ENCODE measurements at places on chromosomes 1 and 21.
A peak's percentile ranks its signal among the peaks of the same experiment; 100 is the strongest.

GRCh38 chr1:109161858-109162606, 48.1 kb downstream of the ELAPOR1 start:
- H3K4me3 ChIP-seq = no peak overlapping the region
- no peaks in the 10 kb centered on the region for H3K36me3 ChIP-seq
- DNase-seq = peak; percentile 19
- peaks cover 14% of the 10 kb centered on the region for H3K4me1 ChIP-seq

GRCh38 chr1:116738673-116739370, 15.4 kb upstream of the CD2 start:
- H3K4me3 ChIP-seq = peak overlapping the region; percentile 6
- no peaks in the 10 kb centered on the region for H3K27me3 ChIP-seq
- peaks cover 49% of the 10 kb centered on the region for H3K4me1 ChIP-seq
- peak overlapping the region; percentile 97 for H3K27ac ChIP-seq

DNA sequence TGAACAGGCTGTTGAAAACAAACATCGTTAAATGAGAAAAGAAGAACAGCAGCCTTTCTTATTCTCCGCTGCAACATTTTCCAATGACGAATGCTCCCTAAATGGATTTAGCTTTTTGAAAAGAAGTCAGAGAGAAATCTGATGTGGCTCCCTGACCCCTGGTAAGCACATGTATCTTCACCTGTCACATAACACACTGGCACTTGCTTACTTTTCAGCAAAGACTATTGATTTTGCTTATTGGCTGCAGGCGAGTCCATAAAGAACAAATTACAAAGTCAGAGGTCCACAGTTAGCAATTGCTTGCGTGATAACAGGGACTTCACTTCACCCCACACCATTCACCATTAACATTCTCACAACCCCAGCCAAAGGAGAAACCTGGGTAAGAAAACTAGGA, 362.8 kb downstream of the GPATCH2 start:
- no peak overlapping the region for H3K4me3 ChIP-seq
- no peak for DNase-seq
- H3K27me3 ChIP-seq = no peaks in the 10 kb centered on the region
- H3K4me1 ChIP-seq = no peaks in the 10 kb centered on the region
- no peak overlapping the region for H3K27ac ChIP-seq

GRCh38 chr1:206680279-206680678, 4.4 kb upstream of the MAPKAPK2 start:
- no peaks in the 10 kb centered on the region for H3K27me3 ChIP-seq
- H3K27ac ChIP-seq = no peak overlapping the region
- H3K4me1 ChIP-seq = peaks cover 19% of the 10 kb centered on the region
- no peak for DNase-seq

DNA sequence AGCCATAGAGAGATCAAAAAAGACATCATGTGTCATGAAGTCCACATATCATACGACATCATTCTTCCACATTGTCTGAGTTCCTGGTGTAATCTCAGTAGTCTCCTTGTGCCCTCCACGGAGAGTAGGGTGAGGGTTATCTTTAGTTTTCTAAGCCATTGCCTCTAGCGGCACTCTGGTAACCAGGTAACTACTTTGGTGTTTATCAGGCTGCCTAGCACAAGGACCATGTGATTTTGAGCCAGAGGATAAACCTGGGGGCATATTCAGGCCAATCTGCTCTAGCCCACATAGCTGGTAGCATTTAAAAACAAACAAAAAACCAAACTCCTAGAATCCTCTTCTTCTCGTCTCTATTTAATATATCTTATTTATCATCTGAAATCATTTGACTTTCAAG, 147.4 kb downstream of the GDAP2 start:
- H3K36me3 ChIP-seq = no peaks in the 10 kb centered on the region
- no peaks in the 10 kb centered on the region for H3K27me3 ChIP-seq
- DNase-seq = no peak
- H3K4me1 ChIP-seq = no peaks in the 10 kb centered on the region

DNA sequence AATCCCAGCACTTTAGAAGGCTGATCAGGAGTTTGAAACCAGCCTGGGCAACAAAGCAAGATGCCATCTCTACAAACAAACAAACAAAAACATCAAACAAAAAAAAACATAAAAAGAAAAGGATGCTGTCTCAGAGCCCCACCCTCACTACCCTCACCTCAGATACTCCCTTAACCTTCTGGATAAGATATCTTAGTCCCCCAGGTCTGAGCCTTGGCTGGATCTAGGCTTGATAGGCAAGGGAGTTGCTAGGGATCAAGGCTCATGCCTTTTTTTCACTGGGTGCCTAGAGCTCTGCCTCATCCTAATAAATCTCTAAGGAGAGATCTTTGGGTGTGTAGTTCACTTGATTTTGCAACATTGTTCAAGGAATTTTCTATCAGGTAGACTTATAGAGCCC, 7.4 kb downstream of the HDAC1 start:
- peaks cover 25% of the 10 kb centered on the region for H3K36me3 ChIP-seq
- H3K27ac ChIP-seq = no peak overlapping the region
- no peak overlapping the region for H3K4me3 ChIP-seq
- no peak for DNase-seq
- H3K27me3 ChIP-seq = no peaks in the 10 kb centered on the region
- H3K4me1 ChIP-seq = peaks cover 56% of the 10 kb centered on the region

GRCh38 chr1:115426956-115427355, 88.9 kb upstream of the NGF start:
- no peaks in the 10 kb centered on the region for H3K36me3 ChIP-seq
- no peaks in the 10 kb centered on the region for H3K27me3 ChIP-seq
- DNase-seq = no peak
- no peak overlapping the region for H3K4me3 ChIP-seq
- no peaks in the 10 kb centered on the region for H3K4me1 ChIP-seq

Measured in CD4-positive, alpha-beta memory T cell (primary cell).